NCI-H446 (cell line): ENCODE measurements at places on chromosomes 7 and 10.
A peak's percentile ranks its signal among the peaks of the same experiment; 100 is the strongest.

GRCh38 chr10:98254234-98254974, 13.6 kb downstream of the LOXL4 start:
- no peak for DNase-seq

DNA sequence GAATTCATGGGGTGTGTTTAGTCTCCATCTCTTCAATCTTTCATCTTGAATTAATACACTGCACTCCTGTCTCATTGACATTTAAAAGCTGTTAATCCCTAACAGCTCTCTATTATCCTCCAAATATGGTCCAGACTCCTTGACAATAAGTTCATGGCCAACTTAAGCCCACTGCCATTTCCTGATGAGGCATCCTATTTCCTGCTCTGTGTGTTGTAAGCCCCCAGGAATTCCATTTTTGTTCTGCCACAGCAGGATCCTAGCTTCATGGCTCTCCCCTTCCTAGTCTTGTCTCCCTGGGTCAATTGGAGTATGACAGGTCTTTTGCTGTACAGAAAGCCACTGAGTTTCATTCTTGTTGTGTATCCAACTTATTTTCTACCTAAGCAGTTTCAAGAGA, 218.8 kb downstream of the OTUD1 start:
- DNase-seq, result no peak

DNA sequence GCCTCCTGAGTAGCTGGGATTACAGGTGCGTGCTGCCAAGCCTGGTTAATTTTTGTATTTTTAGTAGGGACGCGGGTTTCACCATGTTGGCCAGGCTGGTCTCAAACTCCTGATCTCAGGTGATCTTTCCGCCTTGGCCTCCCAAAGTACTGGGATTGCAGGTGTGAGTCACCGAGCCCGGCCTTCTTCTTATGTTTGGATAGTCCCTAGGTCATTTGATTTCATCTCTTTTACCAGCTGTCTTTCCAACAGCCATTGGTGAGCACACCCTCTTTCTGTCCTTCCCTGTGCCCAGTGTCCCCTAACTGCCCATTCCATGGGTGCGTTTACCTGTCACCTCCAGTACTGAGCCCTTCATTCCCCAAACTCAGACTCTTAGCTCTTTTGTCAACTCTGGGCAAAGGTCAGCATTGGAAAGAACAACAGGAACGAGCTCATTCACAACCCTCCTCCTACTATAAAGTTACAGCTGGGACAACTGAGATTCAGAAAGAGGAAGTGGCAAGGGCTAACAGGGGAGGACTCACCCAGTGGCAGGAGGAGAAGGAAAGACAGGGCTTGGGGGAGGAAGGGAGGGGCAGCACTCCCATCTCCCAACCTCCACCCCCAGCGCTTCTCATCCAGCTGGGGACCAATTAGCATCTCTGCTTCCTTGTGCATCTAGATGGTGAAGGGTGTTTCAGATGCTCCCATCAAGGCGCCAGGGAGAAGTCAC, 5.6 kb downstream of the SSC4D start:
- no peak for DNase-seq

DNA sequence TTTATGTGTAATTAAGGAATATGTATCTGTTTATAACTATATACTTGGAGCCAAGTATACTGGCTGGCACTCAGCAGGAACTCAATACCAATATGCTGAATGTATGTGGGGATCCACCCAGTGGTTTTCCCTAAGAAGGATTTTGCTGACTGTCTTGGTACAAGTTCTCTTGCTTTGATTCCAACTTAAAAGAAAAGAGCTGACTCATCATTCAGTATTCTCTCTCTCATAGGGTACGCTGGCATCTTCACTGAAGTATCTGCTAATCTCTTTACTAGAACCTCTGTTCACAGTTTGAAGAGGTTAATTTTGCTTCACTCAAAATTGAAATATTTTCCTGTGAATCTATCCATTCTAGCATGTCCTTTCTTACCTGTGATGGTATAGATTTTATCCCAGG, 1044.8 kb downstream of the CNTNAP2 start:
- no peak for DNase-seq

DNA sequence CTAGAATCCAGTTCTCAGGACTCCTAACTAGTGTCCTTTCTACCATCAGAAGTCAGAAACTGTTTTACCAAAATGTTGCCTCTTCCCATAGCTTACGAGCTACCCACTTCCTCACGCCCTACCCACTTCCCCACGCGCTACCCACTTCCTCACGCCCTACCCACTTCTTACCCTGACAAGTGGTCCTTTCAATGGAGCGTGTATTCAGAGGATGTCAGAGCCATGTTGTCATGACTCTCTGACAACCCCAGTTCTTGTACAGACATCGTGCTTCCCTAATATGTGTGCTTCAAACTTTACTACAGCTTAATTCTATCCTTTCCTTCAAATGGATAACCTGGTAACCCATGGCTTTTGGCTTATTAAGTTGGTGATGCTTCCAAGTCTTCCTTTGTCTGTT, 84.8 kb upstream of the PHF14 start:
- DNase-seq, result no peak

DNA sequence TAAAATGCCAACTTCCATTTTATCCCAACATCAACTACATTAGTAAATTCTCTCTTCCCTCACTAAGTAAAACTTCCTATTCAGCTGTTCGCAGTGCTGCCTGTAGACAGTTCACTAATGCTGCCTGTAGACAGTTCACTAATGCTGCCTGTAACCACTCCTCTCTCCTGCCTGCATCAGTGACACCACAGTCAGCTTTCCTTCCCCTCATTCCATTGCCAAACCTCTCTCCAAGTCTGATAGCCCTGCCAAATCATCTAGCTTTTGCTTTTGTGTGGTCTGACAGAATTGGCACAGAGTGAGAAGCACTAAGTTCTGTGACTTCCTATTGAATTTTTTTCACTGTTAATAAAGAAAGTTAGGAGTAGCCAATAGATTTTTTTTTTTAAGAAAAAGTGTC, 43.0 kb upstream of the MACC1 start:
- peak; percentile 9 for DNase-seq

DNA sequence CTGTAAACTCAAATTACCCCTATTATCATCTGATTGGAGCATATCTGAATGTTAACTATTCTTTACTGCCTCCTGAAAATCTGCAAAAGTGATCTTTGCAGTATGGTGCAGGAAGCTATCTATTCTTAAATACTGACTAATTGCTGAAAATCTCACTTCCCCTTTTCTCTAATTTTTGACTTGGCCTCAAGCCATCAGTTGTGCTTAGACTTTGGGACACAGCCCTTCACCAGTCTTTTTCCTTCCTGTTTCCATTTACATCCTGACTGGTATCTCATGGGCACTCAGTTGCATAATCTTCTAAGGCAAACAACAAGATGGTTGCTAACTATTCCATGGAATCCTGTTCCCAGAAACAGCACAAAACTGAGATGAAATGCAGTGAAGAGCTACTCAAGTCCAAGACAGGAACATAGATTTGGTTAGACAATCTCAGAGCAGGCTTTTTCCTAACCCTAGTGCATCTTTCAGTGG, 228.5 kb downstream of the SORCS1 start:
- no peak for DNase-seq

DNA sequence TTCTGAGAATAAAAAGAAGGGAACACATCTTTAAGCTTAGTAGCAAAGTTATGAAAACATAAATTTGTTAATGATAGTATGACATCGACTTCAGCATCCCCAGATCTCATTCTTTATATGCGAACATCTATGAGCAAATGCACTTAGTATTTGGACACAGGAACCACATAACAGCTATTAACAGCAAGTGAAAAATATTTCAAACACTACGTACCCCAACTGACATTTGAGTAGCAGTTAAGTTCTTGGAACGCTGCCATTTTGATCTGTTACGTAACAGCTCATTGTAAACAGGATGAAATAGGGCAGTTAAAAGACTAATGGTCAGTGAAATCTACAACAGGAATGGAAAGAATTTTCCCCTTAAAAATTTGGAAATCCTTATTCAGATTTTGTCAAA, 428.9 kb downstream of the TNS3 start:
- DNase-seq, result no peak

DNA sequence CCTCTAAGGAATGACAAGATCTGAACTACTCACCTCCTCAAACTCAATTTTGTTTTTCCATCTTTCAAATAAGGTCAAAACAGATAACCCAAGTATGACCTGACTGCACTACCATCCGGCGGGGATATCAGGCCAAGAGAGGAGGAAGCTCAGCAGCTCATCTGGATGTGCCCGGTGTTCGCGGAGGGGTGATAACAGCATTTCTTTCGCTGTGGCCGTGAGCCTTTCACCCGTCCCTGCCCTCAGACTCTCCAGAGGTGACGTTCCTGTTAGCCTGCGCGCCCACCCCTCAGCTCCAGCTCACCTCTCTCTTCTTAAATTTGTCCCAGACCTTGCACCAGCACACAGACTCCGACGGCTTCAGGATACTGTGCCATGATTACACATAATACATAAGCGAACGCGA, 526 bp downstream of the ZNF248 start:
- no peak for DNase-seq

- no peak for DNase-seq
These were observed 50.3 kb upstream of the ZEB1 start for GRCh38 chr10:31268444-31269303.

- no peak for DNase-seq
These were observed 199.5 kb upstream of the PPP2R2D start for GRCh38 chr10:131701131-131701947.

DNA sequence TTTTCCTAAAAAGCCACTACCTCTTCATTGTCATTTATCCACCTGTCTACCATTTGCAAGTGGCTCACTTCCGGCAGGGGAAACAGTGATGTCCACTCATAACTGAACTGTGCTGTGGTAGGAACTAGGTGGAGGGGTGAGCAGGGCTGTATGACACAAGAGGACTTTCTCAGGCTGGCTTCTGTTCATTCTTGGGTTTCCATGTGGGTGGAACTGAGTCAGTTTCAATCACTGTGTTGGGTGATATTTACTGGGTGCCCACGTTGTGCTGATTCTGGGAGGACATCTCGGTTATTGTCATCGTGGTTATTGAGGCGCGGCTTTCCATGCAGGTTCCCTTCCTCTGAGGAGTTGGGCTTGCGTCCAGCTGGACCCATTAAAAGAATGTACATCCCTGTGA, 38.8 kb downstream of the RAMP3 start:
- DNase-seq, result no peak

- no peak for DNase-seq
These were observed 549.1 kb downstream of the LRMDA start for GRCh38 chr10:75980419-75981002.

DNA sequence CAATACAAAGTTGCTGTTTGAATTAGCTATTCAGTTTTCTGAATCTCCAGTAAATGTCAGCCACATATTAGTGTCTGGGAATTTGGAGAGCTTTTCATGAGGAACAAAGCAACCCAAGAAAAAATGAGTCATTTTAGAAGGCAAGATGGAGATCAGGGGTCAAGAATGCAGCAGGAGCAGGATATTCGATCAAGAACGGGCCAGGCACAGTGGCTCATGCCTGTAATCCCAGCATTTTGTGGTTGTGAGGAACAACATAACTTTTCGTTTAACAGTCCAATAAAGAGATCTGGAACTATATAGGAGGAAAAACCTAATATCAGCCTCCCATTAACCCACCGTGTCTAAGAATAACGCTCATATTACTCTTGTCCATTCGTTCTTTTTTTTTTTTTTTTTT, 600.5 kb downstream of the MAGI2 start:
- DNase-seq, result no peak

GRCh38 chr7:111190804-111191203, 99.9 kb downstream of the LRRN3 start:
- no peak for DNase-seq

- DNase-seq, result no peak
These were observed 2.1 kb downstream of the CAMK1D start for GRCh38 chr10:12351447-12351846.

DNA sequence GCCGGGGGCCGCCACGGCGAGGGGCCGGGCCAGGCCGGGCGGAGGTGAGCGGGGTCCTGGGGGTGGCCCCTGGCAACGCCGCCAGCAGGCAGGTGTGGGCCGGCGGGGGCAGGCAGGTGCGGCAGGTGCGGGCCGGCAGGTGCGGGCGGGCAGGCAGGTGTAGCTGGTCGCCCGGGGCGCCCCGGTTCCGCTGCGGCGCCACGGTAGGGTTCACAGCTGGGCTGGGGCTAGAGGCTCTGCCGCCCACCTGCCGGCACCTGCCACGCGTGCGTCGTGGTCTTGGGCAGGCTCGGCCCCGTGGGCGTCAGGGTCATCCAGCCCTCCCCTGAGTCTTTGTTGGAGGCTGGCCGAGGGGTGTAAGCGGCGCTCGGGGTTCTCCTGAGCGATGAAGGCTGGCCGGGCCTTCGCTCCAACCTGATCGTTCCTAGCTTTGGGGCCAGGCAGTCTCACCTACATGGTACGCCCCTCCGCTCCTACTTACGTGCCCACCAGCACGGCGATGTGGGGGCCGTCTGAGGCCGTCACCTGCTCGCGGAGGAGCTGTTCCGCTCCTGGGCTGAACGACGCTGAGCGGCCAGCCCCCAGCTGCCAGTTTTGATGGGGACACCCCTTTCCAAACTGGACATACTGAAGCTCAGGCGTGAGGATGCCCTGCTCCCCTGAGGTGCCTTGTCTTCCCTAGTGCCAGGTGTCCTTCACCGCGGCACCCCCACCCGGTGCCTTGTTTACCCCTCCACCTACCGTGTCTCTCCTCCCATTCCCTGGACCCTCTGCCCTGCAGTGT, 493 bp downstream of the ZMIZ2 start:
- no peak for DNase-seq

GRCh38 chr10:16995867-16996529, 133.6 kb downstream of the CUBN start:
- no peak for DNase-seq

- no peak for DNase-seq
These were observed 105.6 kb downstream of the ZNF22 start for GRCh38 chr10:45106236-45106856.

GRCh38 chr10:48608279-48608681, 3.4 kb upstream of the ARHGAP22 start:
- no peak for DNase-seq

DNA sequence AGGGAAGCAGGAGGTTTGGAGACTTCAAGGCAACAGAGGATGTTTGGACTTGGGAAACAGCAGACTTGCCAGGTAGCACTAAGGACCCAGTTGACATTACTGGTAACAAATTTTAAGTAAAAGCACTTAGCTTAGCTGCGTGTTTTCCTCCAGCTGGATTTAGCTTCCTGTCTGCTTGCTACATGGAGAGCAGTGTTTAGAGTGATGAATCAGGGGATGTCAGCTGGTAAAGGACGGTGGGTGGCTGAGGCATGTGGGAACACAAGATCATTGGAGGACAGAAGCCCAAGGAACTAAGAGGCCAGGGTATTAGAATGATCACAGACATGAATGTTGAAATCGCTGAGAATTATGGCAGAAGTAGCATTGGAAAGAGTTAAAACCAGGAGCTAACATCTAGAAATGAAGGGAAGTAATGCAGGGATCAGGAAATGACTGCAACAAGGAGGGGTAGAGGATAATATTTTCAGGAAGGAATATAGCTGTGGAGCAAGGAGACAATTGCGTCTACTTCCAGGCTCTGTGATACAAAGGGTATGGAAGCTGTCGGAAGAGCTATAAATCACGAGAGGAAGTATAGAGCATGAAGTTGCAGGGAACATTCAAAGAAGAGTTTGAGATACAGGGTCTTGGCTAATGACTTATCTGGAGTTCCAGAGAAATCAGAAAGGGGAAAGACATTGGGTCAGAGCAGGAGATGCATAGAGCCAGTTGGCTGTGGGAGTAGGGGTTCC, 34.4 kb downstream of the CALD1 start:
- DNase-seq, result no peak
